ENCODE measurements at places on chromosomes 13 and 19. TPM values are rescaled to one million over a fixed set of nuclear protein-coding genes. Genes with fewer than 3 reads are reported as not detected.

The PEX11G gene
- 3.9 TPM for total RNA-seq

The PRTN3 gene
- not detected for total RNA-seq

The DCLK1 gene
- 6.3 TPM for total RNA-seq

- DNase-seq: peak; percentile 21
Observed at GRCh38 chr13:109281017-109281902, 505.1 kb downstream of the IRS2 start.

DNA sequence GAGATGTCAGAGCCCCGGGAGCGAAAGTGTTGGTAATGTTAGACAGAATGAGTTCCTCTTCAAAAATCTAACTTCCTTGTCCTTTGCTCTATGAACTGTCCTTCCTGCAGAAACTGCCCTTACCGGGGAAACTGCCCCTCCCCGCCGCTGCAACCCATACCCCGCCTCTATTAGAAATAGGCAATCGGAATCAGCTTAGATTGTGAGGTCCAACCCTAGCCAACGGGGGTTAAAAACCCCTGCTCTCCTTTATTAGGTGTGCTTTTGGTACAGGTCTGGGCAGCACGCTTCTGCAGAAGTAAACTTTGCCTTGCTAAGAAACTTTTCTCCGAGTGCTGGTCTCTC lies 11.5 kb upstream of the CAPNS1 start:
- DNase-seq: no peak

Data from fibroblast of lung (primary cell).